ENCODE measurements at places on chromosomes 2 and 18.

DNA sequence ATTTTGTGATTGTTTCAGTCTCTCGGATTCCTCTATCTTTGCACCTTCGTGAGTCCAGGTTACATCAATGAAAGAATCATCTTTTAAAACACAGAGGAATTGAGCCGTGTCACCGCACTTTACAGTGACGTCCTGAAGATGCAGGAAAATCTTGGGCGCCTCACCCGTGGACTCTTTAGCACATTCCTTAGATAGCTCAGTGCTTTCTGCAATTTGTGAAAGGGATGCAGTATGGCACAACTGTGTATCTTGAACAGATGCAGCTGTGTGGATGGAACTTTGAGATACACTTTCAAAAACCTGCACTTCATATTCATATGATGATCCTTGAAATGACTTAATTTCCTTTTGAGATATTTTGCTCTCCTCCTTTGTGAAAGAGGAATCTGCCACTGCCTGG, 50.9 kb downstream of the TTN start:
- DNase-seq = no peak

DNA sequence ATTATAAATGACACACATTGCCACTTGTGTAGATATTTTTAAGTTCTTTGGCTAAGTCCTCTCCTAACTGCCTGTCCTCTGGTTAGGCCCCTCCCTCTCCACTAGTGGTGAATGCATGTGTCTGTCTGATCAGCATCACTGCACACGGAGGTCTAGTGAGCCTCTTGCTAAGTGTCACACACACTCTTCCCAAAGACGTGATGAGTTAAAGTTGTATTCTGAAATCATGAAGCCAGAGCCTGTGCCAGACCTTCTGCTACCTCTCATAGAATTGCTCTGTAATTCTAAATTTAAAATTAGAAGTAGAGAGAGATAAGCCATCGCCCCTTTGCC, 41.3 kb downstream of the RALB start:
- no peak for DNase-seq

DNA sequence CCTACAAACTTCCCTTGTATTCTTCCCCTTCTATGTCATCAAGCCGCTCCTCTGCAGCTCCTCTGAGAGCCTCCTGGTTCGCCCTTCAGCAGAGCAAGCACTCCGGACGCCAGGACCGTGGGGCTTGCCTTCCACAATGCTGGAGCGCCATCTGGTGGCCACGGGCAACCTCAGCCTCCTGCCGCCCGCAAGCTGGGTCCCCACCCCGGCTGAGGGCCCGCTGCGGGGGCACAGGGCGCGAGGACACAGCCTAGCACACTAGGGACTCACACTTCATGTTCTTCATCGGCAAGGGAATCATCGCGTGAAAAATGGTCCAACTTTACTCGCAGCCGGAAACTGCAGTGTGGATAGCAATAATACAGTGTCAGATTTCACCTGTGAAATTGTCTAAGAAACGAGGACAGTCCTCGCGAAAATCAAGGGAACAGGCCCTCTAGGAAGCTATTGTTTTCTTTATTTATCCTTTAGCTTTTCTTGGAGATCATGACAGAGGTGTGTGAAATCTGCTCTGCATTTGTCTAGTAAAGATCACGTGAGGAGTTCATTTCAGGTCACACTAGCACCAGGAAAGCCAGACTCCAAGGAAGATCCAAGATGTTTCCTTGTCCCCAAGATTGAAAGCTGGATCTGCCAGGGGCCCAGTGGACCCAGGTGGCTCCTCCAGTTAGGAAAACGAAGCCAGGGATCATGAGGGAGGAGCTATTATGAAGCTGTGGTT, 5.8 kb downstream of the PRLH start:
- peak; percentile 85 for DNase-seq

- no peak for DNase-seq
Measured at GRCh38 chr18:34817636-34818035, 107.5 kb downstream of the DTNA start.

DNA sequence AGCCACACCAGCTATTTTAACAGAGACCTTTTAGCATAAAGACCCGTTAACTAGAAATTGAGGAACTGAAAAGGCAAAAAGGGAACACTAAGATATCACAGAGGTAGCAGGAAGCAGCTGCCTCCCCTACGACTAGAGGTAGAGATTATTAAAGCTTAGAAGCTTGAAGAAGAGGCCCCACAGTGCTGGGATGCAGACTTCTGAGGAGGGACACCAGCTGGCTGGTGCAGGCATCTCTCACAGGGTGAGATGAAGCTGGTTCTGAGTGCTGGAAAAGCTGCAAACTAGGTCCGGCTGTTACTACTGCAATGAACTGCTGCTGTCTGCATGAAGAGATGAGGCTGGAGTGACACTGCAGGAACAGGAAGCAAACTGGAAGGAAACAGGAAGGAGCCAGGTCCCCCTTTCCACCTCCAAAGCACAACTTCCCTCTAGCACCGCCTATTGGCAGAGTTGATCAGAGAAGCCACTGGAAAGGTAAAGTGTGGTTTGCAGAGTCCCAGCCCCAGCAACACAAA, 61.2 kb upstream of the MRPS9 start:
- no peak for DNase-seq

DNA sequence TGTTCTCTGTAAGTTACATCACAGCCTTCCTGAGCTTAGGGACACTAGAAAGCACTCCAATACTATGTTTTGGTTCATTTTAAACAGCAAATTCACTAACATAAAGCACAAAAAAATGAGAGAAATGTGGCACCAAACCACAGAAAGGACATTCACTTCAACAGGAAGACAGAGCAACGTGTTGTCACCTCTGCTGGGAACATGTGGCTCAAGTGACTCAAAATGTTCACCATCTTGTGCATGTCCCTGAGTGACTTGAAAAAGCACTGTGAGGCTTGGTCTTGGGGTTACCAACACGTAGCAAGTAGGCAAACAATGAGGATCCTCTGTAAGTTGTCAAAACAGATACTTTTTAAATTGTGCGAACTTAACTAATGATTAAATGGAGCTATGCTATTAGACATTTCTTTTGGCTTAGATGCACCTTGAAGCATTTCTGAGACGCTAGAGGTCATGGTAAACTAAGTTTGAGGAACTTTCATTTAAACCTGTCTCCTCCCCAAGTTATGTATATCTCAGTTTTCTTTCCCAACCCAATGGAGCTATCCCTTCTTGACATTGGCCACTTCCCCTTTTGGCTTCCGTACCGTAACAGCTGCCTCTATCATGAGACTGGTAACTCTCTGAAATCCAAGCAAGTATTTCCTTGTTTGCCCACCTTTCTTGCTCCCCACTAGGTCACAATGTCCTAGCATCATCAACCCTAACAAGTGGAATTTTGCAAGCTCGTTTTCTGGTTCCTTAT, 14.0 kb upstream of the ST6GAL2 start:
- no peak for DNase-seq

DNA sequence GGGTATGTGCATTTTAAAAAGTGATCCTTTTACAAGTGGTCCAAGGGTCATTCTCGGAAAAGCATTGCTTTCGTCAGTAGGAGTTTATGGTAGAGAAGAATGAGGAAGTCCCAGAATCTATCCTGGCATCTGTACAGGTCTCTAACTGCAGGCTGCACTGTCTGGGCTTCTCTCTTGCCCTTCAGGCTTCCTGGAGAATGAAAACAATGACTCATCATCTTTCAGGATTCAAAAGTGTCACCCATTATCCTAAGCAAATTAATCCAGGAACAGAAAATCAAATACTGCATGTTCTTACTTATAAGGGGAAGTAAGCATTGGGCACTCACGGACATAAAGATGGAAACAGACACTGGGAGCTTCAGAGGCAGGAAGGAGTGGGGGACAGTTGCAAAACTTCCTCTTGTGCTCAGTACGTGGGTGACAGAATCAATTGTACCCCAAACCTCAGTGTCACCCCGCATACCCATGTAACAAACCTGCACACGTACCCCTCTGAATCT, 60.2 kb upstream of the TXNDC2 start:
- DNase-seq = no peak

GRCh38 chr2:70949086-70949485, 13.4 kb downstream of the ATP6V1B1 start:
- DNase-seq = no peak

DNA sequence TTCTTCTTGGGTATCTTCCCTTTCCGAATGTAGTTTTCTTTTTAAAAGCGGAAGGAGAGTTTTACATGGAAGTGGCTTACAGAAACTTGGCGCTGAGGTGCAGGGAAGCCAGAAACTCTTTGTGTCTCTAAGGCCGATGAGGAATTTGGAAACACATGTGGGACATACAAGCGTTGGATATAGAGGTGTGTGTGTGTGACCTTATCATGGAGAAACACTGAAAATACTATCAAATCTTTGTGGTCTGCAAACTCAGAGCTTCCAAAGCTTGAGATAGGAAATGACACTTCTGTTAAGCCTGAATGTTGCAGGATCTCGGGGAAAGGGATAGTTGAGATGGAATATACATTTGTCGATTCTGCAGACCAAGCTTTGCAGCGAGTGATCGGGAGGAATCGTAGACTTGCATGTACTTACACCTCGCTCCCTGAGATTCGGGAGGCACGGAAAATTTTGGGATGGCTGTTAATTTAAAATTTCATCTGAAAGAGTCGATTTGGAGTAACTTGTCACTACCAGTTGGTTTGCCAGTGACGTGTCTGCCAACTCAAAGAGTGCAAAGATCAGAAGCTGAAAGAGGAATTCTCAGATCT, 1.0 kb downstream of the NAB1 start:
- DNase-seq = peak; percentile 70

Measured in C1 segment of cervical spinal cord (tissue), 14 donors.